ENCODE measurements at places on chromosomes 11 and 22. TPM values are rescaled to one million over a fixed set of nuclear protein-coding genes. Genes with fewer than 3 reads are reported as not detected.

Gene RAB36
- not detected for total RNA-seq

Gene MAPK11
- total RNA-seq: 14.2 TPM

DNA sequence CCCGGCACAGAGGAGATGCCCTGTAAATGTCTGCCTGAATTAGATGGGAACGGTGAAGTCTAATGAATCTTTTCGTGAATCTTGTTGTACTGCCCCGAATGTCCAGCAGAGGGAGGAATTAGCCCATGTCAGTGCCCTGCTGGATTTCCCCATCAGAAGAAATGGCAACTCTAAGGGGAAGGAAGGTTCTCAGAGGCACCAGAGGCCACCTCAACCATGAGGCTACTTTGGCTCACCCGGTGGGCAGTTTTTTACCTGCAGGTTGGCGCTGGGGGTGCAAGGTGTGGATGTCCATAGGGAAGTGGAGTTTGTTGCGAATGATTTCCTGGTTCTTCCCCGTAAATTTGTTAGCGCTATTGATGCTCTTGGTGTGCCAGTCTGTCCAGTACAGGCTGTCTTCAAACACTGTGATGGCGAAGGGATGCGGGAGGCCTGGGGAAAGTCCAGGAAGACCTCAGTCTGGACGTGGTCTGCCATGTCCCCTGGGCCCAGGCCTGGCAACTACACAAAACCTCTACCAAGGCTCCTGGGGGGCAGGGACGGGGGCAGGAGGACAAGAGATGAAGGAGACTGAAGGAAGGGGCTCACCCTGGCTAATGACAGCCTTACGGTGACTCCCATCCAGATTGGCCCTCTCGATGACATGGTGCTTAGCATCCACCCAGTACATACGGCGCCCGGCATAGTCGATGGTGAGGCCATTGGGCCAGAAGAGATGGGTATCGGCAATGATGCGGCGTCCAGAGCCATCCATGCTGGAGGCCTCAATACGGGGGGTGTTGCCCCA lies 28.5 kb downstream of the LRP4 start:
- peak; percentile 72 for DNase-seq

DNA sequence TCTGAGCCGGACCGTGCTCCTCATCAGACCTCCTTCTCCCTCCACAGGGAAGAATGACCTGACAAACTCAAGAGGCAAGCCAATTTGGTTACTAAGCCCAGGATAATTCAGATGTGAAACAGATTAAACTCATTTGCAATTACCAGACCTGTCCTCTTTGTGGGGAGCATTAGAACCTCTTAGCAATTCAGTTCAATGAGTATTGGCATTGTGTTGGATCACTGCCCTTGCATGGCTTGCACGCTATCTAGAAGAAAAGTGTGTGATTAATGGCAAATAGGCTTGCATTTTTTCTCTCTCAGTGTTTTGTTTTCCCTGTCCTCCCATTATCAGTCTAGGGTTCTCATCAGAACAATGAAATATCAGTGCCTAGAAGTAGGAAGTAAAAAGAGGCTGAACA lies 365.6 kb downstream of the OPCML start:
- DNase-seq: no peak
